ENCODE measurements at places on chromosomes 11 and 22.

GRCh38 chr11:92180664-92181251 lies 43.9 kb upstream of the FAT3 start:
- no peak for DNase-seq

DNA sequence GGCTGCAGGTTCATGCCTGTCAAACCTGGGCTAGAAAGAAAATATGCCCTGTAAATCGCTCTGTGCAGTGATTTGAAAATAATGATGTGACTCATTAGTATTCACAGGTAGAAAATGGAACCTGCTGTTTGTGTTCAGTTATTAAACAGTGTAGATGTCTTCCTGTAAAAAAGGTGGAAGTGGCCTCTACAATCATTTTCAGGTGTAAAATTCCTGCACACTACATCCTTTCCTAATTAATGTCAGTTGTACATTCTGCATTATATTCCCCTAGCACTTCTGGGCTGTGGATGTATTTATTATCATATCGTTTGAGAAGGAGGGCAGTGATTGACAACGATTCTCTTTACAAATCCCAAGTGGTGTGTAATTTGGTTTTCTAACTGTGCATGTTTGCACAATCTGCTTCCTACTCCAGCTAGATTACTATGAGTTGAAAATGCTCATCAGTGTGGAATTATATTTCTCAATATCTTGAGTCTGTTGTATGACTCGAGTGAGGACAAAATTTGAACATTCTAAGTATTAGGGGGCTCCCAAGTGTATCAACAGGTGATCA lies 454.0 kb upstream of the DDI1 start:
- DNase-seq: no peak

GRCh38 chr22:41957941-41958556 lies 6.1 kb downstream of the SMIM45 start:
- DNase-seq: no peak

DNA sequence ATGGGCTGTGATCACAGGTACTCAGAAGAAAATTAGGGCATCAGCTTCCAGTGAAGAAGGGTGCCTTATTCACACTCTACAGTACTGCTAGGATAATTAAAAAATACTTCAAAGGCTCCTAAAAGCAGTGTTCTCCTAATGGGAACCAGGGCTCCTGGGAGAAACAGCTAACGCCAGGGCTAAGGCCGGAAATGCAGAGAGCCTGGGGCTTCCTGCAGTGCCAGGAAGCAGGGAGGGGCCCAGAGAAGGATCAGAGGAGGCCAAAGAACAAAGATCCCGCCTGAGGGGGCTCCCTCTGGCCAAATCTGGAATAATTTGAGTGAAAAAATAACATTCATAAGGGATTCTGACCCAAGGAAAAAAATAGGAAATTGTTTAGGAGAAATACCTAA lies 27.5 kb downstream of the TOLLIP start:
- DNase-seq: no peak

DNA sequence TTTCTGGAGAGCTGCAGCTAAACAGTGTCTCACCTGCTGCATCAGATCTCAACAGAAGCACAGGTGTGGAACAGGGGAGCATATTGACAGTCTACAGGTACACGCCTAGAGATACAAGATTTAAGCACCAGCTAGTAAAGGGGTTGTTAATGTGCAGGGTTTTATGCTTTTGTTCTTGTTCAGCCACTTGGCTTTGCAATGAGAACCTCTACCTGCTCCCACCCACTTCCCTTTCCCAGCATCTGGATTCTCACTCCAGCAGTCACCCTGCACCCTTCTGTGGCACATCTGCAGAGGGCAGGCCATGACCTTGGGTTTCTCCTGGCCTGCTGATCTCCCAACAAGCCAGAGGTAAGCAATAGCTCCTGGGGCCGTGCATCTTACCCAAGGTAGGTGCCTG lies 446.6 kb downstream of the BUD13 start:
- no peak for DNase-seq

DNA sequence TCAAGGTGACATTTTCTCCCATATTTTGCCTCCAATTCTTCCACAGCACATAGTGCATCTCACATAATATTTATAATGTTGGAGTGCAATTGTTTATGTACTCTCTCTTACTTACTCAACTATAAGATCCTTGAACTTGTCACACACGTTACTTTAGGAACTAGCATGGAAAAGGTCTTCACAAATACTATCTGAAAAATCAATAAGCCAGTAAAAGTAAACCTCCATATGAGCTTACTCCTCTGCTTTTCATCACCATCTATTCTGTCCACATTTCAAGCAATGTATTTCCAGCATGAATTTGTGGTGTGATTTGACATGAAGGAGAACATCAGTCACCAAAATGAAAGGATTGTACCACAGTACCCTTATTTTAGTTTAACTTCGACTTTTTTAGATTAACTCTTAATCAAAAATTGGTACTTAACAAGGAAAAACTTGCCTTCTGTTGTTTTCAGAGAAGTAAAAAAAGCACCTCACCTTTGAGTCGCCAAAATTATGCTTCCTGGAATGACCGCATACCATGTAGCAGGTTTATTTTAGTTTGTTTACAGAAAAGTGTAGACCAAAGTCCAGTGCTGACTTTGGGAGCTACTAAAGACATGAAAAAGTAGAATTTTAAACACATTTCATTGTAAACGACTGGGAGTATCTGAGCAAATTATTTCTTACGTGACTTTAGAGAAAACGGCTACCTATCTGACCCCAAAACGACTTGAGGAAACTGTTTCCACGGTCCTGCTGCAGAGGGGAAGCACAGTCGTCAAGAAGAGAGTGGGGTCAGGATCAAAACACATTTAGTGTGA lies at the start of gene SLC22A9:
SLC22A9 (plus strand) TSS at position 621 of the 806 bp plus-strand sequence. CDS start 272 bp downstream, outside the sequence.
- no peak for DNase-seq

DNA sequence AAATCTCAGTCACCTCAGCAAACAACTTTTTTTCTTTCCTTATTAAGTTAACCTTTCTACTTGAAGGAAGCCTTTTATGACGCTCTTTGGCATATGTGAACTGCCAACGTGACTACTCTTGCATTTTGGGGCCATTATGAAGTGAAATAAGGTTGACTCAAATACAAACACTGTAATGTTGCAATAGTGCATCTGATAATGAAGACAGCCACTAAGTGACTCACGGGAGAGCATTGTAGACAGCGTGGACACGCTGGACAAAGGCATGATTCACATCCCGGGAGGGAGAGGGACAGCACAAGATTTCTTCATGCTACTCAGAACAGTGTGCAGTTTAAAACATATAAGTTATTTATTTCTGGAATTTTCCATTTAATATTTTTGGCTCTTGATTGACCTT lies 560.8 kb downstream of the ETS1 start:
- DNase-seq: no peak

DNA sequence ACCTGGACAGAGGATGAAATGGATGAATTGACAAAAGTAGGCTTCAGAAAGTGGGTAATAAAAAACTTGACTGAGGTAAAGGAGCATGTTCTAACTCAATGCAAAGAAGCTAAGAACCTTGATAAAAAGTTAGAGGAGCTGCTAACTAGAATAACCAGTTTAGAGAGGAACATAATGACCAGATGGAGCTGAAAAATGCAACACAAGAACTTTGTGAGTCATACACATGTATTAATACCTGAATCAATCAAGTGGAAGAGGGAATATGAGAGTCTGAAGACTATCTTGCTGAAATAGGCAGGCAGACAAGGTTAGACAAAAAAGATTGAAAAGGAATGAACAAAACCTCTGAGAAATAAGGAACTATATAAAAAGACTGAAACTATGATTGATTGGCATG lies 47.9 kb upstream of the SLC22A9 start:
- no peak for DNase-seq

GRCh38 chr22:43389227-43389836 lies 22.5 kb upstream of the MPPED1 start:
- DNase-seq: no peak

DNA sequence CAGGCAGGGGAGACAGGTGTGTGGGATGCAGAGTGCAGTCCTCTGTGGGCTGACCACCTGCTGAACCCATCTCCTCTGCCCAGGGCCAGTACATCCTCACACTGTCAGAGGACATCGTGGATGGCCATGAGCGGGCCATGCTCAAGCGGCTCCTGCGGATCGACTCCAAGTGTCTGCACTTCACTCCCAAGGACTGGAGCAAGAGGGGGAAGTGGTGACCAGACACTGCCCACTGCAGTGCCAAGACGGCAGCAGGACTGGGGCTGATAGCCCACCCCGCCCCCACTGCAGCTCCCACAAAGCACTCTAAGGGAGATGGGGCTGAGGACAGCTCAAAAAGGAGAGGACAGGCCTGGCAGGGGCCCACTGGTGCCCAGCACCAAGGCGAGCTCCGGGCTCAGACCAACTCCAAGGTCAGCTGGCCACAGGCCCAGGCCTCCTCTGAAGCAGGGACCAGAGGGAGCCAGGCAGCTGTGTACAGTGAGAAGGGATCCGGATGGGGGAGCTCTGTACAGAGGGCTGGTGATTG lies 1.6 kb downstream of the RNASEH2C start:
- DNase-seq: no peak

DNA sequence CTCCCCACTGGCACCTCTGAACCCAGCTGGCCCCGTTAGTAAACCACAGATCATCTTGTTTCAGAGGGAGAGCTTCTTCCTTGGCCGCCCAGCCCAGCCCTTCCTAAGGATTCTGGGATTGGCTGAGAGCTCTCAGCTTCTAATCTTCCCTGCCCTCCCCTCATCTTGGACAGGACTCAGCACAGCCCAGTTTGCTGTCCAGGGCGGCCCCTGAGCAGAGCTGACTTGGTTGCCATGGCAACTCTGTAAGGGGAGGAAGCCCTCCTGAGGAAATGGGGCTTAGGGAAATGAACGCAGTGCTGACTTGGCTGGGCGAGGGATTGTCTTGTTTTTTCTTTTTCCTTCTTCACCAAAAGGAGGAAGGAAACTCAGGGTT lies 4.6 kb downstream of the APOL4 start:
- DNase-seq: peak; percentile 10

DNA sequence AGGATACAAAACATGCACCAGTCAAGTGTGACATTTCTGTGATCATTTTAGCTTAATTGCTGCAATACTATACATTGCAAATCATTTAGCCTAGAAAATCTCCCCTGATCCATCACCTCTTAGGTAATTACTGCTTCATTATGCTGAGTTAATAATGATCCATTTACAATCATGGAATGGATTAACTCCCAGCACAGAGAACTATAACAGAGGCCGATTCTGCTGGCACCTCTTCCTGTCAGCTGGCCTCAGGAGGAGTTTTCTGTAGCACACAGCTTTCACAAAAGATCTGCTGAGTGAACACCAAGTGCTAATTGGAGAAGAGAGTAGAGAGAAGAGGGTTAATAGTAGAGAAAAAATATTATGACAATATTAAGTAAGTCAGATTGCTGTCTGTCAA lies 591.8 kb upstream of the KIRREL3 start:
- no peak for DNase-seq

- no peak for DNase-seq
Measured at GRCh38 chr11:83115026-83115425, 41.9 kb upstream of the PCF11 start.

DNA sequence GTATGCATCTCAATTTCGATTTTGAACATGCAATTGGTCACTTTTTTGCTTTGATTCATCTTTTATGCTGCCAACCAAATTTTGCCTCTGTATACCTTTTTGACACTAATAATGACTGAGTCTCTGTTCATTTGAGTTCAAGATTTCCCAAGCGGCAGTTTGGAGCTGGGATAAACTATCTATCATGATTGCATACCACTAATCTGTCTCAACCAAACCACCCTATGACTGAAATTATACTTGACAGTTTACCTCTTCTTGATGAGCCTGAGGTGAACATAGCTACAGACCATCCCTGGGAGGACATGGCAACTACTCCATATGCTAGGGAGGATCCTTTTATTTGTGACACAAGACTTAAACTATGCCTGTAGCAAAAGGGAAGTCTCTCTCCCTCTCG lies 146.2 kb downstream of the PAX6 start:
- DNase-seq: no peak

DNA sequence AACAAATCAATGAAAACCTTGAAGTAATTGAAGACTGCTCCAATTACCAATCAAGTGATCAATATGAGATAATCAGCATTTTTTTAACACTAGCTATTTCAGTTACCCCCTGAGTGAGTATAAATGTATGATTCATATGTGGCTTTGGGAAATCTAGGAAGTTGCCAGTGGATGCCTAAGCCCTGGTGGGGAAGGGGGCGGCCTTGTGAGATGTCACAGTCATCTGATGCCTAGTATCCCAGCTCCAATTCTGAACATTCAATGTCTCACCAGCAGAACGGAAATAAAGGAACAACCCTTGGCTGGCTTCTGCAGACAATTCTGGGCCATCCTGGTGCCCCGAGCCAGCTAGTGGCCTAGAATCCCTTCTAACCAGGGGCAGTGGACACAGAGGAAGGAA lies 58.5 kb upstream of the TIMP3 start:
- DNase-seq: no peak

DNA sequence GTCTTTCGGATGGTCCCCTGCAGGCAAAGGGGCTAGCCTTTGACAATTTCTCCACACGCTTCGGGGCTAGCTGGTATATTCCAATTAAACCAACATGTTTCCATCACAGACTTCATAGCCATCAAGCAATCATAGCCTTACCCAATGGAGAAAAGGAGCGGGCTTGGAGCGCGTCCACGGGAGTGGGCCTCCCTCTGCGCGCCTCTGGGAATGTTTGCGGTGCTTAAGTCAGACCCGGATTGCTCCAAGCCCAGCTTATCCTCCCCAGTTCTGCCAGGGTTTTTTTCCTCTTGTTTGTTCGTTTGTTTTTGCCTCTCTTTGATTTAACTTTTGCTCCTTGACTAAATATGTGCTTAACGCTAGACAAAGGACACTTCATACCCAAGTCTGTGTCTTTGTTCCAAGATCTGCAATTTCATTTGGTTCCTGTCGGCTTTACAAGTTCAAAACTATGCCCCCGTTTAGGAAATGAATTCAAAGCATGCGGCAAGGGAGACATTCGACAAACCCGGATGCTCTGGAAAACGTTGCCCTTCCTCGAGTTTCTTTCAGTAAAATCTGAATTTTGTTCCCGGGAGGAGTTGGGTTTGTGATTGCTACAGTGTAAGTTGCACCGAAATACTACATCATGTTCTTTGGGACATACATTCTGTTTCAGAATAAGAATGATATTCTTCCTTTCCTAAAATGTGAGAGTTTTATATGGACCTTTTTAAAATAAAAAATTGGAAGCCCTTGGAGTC lies 1.0 kb upstream of the GLB1L2 start:
- no peak for DNase-seq

GRCh38 chr11:26219183-26220117 lies 112.5 kb upstream of the ANO3 start:
- no peak for DNase-seq

DNA sequence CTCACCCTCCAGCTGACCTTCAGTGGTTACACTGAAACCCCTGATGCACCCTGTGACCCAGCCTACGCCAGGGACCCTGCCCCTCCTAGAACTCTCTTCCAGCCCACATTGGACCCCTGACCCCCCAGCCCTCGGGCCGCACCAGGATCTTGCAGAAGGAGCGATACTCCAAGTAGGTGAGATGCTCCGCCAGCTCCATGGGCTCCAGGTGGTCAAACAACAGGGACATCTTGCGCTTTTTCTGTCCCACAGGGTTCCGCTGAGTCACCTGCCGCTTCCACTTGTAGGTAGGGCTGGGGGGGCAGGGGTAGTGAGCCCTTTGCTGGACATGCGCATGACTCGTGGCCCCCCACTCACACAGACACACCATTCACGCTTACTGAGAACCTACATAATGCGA lies 4.1 kb downstream of the RASGRP2 start:
- DNase-seq: no peak

- peak; percentile 52 for DNase-seq
Measured at GRCh38 chr11:2760196-2760871, 60.5 kb upstream of the KCNQ1OT1 start.
